ENCODE measurements at places on chromosomes 4 and X. TPM values are rescaled to one million over a fixed set of nuclear protein-coding genes. Genes with fewer than 3 reads are reported as not detected.

The ZMAT1 gene
- total RNA-seq, result 5.9 TPM

DNA sequence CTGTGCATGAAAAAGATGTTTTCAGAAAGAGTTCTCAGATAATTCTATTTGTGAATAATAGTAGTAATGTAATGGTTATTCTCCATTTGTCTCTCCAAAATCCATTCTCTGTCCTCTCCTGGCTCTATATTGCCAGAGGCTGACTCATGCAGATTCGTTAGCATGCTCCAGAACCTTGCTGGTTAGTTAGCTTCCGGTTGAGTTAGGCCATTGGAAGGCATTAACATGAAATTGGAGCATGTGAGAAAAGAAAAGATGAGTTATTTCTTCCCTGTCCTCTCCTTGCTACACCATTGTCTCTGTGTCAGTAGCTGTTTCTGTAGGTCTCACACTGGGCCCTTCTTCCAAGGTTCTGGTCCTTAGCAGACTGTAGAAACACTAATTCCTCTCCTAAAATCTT, 23.5 kb upstream of the PRDM8 start:
- peaks cover 2% of the 10 kb centered on the region for H3K27me3 ChIP-seq
- no peaks in the 10 kb centered on the region for H3K36me3 ChIP-seq
- DNase-seq, result no peak
- no peak overlapping the region for H3K27ac ChIP-seq
- no peaks in the 10 kb centered on the region for H3K4me1 ChIP-seq

- H3K36me3 ChIP-seq, result no peaks in the 10 kb centered on the region
- H3K4me3 ChIP-seq, result no peak overlapping the region
- H3K27ac ChIP-seq, result no peak overlapping the region
- no peak for DNase-seq
- H3K27me3 ChIP-seq, result no peaks in the 10 kb centered on the region
Observed at GRCh38 chr4:110275871-110276270, 77.5 kb upstream of the ELOVL6 start.

The MMRN1 gene
- total RNA-seq, result 35.3 TPM

DNA sequence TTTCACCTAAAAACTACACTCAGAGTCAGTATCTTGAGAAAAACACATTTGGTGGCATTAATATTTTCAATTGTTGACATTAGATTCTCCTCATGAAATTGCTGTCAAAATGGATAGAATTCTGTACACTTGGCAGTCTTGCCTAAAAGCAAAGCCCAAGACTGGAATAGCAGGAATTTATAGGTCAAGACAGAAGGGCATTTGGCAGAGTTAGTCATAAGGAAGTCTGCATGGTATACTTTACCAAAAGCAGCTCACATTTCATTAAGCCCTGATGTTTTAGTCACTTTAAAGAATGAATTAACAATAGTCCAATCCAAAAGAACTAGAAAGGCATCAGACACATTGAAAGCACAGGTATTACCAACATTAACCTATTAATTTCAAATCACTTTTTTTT, 7.1 kb downstream of the CCDC160 start:
- no peaks in the 10 kb centered on the region for H3K36me3 ChIP-seq
- peaks cover 9% of the 10 kb centered on the region for H3K27me3 ChIP-seq
- DNase-seq, result peak; percentile 75
- H3K4me1 ChIP-seq, result no peaks in the 10 kb centered on the region

The RNF175 gene
- total RNA-seq, result 1.8 TPM
